ENCODE measurements at places on chromosomes 16 and 17.

- DNase-seq: no peak
Measured at GRCh38 chr17:50502301-50502990, 5.8 kb upstream of the MYCBPAP start.

- DNase-seq: no peak
Measured at GRCh38 chr16:80387318-80387921, 153.4 kb upstream of the DYNLRB2 start.

DNA sequence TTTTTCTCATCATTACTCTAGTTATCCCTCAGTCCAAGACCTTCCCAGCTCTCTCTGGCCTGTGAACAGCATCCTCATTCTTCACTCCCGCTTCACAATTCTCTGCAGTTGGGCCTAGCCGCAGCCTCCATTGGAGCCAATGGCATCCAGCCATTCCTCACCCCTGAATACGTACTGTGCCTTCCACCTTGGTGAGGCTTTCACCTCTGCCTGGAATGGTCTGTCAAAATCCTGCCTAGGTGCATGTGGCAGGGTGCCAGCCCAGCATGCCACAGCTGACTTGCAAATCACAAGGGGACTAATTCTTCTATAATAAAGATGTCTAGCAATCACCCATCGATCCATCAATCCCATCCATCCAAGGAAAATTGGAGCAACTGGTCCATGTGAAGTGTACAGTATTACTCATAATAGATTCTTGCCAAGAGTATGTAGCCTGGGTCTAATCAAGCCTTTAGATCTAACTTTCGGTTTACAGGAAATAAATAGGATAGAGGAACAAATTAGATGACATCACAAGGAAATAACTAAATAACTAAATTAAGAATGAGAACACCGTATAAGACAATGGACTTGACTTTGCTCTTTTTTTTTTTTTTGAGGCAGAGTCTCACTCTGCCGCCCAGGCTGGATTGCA is 5.1 kb upstream of the CX3CL1 start:
- no peak for DNase-seq

- DNase-seq: no peak
Measured at GRCh38 chr16:81127051-81127450, 30.9 kb upstream of the GCSH start.

- peak; percentile 60 for DNase-seq
Measured at GRCh38 chr16:58236231-58236690, 38.4 kb upstream of the CSNK2A2 start.

- DNase-seq: no peak
Measured at GRCh38 chr17:17395246-17395802, 81.5 kb upstream of the MED9 start.

DNA sequence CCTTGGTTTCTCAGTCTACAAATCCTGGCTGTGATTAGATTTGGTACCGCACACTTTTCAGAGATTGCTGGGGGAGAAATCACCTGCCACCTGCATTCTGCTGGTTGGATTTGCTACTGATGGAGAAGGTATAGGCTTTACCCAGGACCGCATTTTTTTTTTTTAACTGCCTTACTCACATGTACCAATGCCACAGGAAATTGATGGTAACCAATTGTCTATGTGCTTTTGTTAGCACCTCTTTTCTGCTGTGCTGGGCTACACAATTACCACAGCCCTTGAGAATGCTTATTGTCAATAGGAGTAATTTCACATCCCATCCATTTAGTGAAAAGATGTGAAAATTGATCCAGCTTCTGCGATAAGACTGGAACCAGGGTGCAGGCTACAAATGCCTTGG is 74.4 kb upstream of the TANC2 start:
- DNase-seq: no peak

DNA sequence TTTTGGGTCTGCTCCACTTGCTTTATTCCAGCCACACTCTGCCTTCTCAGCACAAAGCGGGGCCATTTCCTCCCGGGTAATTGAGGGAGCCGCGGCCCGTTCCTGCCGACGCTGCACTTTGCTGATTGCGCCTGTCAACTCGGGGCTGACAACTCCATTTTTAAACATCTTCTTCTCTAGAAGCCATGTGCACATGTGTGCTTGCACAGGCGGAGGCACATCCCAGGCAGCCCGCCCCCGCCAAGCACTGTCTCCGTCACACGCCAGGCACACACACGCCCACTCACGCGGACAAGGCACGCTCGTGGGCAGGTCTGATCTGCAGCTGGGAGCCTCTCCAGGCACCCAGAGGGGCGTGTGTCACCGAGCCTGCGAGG is 63.2 kb downstream of the ENGASE start:
- DNase-seq: no peak

- peak; percentile 45 for DNase-seq
Measured at GRCh38 chr16:48054881-48055601, 100.8 kb downstream of the ABCC12 start.

- DNase-seq: no peak
Measured at GRCh38 chr16:81657781-81658180, 121.3 kb upstream of the PLCG2 start.

- peak; percentile 33 for DNase-seq
Measured at GRCh38 chr17:64406321-64407200, 15.9 kb upstream of the PECAM1 start.

GRCh38 chr17:49053171-49053829 is 56.1 kb downstream of the IGF2BP1 start:
- DNase-seq: no peak

DNA sequence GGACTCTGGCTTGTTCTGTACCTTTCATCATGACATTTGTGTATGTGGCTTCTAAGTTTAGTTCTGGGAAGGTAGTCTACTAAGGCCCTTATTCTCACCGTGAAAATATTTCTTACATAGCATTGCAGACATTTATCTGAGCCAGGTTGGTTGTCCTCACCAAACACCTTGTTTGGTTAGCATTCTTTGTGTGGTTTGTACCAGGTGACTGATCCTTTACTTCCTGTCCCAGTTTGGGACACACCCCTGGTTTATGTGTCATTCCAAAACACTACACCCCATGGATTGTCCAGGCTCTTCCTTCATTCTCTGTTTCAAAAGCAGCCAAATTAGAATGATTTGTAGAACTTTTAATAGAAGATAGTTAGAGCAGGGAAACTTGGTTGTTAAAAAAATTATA is 23.2 kb upstream of the DUSP14 start:
- peak; percentile 79 for DNase-seq

DNA sequence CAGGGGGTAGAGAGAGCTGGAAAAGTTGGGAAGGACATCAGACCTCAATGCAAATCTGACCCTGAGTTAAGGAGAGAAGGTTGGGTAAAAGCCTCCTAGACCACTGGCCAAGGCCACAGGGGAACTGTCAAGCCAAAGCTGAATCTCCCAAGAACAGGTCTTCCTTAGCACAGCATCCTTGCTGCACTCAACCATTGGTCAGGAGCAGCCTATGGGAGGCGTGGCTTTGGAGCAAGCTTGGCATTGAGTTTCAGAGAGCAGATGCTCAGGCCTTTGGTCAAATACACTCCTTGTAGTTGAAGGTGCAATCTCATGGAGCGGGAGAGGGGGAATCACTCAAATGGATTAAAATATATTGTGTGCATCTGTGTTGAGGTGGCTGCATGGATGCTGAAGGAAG is 21.8 kb downstream of the SOX9 start:
- no peak for DNase-seq

DNA sequence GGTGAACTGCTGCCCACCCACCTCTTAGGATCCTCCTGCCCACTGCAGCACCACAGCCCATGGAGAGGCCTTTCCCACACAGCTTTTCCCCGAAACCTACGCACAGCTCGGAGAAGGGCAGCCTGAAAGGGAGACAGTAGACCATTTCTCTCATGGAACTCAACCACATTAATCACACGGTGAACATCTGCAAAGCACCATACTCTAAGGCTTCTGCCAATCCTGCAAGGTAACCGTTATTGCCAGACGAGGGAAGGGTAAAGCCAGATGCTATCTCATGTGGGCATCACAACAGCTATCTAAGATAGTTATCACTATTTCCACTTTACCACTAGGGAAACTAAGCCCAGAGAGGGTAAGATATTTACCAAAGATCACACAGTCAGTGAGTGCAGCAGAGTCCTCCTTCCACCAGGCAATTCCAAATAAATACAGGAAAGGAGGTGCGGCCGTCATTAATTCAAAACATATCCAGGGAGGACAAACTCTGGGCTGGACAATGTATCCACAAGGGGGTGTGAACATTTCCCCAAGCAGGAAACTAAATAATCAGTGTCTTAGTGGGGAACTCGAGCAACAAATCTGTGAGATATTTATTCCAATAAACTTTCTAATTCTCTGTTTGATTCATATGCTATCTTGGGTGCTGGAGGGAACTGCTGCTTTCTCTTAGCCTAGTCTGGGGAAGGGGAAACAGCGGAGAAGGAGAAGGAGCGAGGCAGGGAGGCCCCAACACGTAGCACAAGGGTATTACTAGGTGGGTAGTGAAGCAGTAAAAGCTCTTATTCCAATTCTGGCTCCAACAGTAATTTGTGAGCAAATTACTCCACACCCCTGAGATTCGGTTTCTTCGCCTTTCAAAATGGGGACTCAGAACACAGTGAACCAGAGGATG is 723 bp downstream of the TMEM186 start:
- no peak for DNase-seq

DNA sequence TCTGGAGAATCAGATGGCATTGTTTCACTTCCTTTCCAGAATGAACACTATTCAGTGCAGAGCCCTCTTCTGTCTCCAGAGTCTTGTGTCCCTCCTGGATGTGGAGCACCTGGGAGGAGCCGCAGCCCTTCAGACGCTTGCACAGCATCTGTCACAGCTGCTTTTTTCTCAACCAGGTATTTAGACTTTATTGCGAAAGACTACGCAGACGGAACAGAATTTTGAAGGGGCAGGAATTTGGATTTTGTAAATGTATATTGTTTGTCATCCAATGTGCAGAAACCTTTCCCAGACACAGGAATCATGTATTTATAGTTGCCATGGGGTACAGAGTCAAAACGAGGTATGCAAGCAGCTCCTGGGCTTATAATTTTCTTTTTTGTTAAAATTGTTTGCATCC is 20.4 kb downstream of the HEATR3 start:
- no peak for DNase-seq

- no peak for DNase-seq
Measured at GRCh38 chr17:14622615-14623101, 321.8 kb downstream of the HS3ST3B1 start.

- no peak for DNase-seq
Measured at GRCh38 chr17:57553991-57554825, 190.9 kb downstream of the CCDC182 start.

Data from SW480 (cell line).